ENCODE measurements at places on chromosomes 4 and X.
A peak's percentile ranks its signal among the peaks of the same experiment; 100 is the strongest.

DNA sequence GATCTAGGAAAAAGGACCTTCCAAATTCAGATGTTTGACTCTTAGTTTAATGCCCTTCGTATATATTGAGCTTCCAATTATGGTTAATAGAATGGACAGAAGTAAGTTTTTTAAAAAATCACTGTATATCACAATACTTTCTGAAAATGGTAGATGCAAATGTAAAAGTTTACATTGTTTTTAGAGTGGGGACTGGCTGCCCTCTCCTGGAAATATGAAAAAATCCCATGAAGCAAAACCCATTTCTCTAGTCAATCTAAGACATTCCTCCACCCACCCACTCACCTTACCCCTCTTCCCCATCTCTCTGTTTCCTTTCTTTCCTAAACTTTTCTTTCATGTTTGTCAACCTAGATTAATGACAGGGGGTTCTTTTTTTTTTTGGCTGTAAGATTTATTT is 134.5 kb downstream of the ARHGAP6 start:
- no peak for DNase-seq

- DNase-seq, result no peak
Measured at GRCh38 chr4:8817096-8817812, 54.4 kb downstream of the HMX1 start.

- no peak for DNase-seq
Measured at GRCh38 chrX:31604629-31605221, 532.9 kb upstream of the FTHL17 start.

DNA sequence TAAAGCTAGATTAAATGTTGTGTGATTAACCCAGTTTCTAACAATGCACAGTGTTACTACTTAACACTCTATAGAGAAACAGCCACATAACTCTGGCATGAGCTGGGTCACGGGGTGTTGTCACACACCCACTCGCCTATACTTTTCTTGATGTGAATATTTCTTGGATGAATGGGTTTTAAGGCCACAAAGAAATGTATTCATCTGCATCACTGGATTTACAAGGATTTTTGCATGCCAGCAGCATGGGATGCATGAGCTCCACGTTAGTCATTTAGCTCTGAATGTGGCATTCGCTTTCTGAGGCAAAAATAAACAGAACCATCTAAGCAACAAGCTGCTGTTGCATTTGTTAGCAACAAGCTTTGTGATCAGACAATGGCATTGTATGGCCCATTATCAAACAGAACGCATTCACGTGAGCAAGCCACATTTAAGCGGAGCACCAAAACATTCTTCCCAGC is 89.7 kb downstream of the LRP2BP start:
- DNase-seq, result peak; percentile 85

GRCh38 chr4:169398316-169398715 is 127.6 kb upstream of the SH3RF1 start:
- DNase-seq, result peak; percentile 16

- no peak for DNase-seq
Measured at GRCh38 chrX:10482261-10482660, 138.1 kb downstream of the MID1 start.

- no peak for DNase-seq
Measured at GRCh38 chrX:105273326-105273725, 52.8 kb upstream of the TEX13A start.

DNA sequence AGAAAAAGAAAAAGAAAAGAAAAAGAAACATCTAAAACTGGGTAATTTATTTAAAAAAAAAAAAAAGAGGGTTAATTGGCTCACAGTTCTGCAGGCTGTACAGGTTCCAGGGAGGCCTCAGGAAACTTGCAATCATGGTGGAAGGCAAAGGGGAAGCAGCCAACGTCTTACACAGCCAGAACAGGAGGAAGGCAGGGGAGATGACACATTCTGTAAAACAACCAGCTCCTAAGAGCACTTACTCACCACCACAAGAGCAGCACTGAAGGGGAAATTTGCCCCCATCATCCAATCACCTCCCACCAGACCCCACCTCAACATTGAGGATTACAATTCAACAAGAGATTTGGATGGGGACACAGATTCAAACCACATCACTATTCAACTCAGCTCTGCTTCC is 36.8 kb upstream of the TMEM184C start:
- no peak for DNase-seq

DNA sequence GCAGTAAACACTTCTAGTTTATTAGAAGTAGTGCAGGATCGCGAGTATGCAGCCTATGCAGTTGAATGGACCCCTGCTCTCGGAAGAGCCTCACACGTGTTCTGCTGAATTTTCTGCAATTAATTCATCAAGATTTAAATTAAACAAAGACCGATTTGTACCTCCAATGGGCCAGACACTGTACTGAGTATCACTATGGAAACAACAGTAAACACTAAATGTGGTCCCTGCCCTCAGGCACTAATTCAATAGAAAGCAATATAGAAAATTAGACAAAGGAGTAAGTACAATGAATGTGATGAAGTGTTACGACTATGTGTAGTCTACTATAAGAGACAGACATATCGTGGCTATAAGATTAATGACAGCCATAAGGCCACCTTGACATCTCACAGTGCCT is 740.3 kb upstream of the FRG1 start:
- no peak for DNase-seq

- DNase-seq, result no peak
Measured at GRCh38 chr4:93157986-93158385, 670.6 kb upstream of the ATOH1 start.

GRCh38 chr4:41232406-41232805 is 18.1 kb upstream of the APBB2 start:
- no peak for DNase-seq

GRCh38 chrX:100407147-100407783 is 2.8 kb downstream of the PCDH19 start:
- no peak for DNase-seq

DNA sequence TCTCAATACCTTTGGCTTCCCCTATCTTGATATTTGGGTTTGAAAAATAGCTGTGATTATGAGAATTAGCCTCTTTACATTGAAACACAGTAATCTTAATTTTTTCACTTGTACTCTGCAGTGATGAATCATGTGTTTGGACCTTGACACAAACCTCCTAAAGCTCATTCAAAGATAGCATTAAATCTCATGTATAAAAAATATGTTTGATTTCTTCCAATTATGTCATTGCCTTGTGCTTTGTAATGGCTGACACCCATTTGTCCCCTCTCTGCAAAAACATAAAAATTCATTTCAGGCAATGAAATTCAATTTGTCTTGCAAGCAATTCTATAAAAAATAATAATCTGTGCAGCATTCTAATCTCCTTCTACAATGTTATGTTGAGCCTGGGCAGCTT is 422.4 kb upstream of the BOD1L1 start:
- no peak for DNase-seq

- no peak for DNase-seq
Measured at GRCh38 chr4:54403700-54404453, 174.8 kb downstream of the PDGFRA start.

DNA sequence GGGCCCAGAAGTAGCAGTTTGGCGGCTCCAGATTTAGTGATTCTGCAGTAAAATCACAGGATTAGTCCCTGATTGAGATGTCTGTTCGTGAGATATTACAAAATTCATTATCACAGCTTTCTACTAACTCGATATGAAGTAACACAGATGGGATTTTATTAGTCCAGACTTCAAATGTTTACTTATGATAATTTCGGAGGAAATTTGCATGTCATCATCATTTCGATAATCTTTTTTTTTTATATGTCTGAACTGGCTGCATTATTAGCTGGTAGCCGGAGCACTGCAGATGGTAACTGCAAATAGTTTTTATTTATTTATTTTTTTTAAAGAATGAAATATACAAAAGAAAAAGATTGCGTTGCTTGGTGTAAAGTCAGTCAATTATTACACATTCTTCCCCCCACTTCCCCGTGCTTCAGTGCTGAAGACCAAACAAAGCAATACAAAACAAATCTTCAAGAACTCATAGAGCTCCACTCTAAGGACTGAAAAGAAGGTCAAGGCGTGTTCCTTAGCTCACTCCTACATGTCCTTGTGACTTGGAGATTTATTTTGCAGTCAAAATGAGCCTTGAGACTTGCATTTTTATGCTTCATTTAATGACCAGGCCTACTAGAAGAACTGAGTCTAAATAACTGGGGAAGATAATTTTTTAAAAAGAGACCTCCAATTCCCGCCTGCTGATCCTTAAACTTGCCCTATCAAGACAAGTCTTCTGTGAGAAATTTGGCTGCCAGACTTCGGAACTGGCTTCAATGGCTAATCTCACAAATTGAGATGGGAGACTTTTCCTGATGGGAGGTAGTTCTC is 11.7 kb upstream of the PITX2 start:
- no peak for DNase-seq

DNA sequence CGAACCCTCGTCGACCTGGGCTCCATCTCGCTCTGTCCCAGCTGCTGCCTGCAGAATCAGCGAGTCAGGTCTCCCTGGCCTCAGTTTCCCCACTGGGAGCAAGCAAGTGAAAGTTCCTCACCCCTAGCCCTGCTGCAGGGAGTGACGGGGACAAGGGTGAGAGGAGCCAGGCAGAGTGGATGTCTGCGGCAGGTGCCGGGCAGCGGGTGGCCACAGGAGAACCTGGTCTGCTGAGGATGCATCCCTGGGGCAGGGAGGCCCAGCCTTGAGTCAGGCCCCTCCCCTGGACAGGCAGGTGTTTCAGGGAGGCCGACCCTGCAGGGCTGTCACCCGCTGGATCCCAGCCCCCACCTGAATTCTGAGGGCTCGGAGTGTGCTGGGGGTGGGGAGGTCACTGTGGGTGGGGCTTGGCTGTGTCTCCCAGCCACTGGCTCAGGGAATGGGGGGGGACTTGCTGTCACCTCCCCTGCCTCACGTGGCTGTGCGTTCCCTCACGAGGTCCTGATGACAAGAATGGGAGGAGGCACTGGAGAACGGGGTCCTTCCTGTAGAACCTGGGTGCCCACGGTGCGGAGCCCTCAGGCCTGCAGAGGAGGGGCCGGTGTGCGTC is 33.2 kb downstream of the LRPAP1 start:
- DNase-seq, result no peak

- DNase-seq, result peak; percentile 92
Measured at GRCh38 chr4:5753766-5754528, 42.9 kb downstream of the EVC start.

DNA sequence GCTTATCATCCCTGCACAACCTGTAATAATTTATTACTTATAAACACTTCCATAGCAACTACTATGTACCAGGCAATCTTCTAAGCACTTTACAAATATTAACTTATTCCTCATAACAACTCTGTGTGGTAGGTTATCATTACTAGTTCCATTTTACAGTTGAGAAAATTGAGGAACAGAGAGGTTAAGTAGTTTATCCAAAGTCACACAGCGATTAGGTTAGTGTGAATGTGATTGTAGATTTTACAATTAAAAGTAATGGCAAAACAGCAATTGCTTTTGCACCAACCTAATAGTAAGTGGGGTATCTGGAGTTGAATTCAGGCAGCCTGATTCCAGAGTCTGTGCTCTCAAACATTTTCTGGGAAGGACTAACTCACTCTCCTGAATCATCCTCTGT is 348.9 kb downstream of the NKX6-1 start:
- no peak for DNase-seq

DNA sequence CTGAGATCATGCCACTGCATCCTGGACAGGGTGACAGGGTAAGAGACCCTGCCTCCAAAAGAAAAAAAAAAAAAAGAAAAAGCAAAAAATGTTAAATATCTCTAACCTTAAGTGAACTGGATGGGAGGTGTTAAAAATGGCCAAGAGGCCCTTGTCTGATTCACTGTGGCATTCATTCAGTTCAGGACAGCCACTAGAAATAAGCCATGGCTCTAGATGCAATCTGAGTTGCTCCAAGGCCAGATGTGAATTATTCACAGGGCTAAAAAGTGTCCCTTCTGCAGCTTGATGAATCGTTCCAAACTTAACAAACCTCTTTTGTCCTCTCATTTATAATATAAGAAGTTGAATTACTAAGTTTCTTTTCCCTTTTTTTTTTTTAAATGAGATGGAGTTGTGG is 63.7 kb upstream of the FBXW7 start:
- no peak for DNase-seq

DNA sequence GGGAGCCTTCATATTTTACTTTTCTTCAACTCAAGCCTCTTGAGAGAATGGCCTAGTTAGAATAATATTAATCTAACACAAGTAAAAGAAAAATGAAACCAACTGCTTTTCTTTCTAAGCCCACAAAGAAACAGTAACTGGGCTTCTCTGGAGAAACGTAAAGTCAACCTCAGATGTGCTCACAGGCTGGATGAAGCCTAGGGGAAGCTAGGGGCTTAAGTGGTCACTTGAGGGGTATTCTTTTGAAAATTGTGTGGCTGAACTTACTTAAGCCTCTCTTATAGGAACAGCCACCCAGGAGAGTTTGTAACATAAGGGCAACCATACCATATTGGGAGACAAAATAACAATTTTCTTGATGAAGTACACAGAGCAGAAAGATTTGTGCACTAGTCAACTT is 279.0 kb downstream of the SPRY1 start:
- DNase-seq, result no peak

DNA sequence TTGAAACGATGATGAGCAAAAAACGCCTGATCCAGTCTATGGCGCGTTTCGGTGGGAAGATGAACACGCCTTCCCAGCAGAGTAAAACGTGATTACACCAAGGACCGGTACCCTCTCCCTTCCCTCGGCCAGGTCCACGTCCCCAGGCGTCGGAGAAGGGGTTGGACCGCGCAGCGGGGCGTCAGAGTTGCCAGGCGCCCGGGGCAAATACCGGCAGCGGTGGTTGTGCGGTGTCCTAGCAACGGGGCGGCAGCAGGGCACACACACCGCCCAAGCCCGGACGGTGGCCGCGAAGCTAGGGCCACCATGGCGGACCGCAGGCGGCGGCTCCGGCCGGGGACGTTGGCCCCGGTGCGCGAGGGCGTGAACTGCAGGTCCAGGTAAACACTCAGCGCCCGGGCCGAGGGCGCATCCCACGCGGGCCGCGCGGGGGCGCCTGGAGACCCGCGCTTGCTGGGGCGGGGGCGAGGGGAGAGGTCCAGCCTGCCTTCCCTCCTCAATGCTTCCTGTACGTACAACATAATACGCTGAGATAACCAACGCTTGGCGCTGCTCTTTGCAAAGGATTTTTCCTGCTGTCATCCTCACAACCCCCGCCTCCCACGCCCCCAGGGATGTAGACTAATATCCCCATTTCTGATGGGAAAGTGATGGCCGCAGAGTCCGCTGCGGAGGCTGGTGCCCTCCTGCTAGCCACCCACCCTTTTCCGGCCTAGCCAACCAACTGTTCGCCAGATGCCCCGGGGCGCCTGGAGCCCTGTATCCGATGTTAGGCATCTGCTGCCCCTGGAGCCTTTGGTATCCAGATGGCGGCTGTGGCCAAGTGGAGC is at the start of gene FAM47E:
Gene FAM47E, plus strand, starts transcription at position 281 of the 830 bp plus-strand sequence. Its CDS starts 26 bp downstream, at position 307.
- DNase-seq, result peak; percentile 42

GRCh38 chr4:172344308-172344938 is 531.2 kb downstream of the GALNTL6 start:
- no peak for DNase-seq

DNA sequence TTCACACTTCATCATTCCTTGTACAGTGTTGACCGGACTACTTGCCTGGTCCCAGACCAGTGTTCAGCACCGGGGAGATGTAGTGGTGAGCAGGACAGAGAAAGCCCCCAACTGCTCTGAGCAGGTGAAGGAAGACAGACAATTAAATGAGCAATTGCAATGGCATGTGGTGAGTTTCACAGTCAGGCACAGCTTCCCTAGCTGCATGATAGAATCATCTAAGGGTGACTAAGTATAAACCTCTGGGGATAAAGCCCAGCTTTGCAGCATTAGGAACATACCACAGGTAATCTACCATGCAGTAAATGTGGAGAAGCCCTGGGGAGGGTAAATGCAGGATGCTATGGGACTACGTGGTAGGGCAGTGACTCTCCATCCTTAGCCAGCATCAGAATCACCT is 47.8 kb downstream of the TMA16 start:
- peak; percentile 65 for DNase-seq
